SK-N-SH (cell line): ENCODE measurements at places on chromosomes 4 and X. TPM values are rescaled to one million over a fixed set of nuclear protein-coding genes. Genes with fewer than 3 reads are reported as not detected.

DNA sequence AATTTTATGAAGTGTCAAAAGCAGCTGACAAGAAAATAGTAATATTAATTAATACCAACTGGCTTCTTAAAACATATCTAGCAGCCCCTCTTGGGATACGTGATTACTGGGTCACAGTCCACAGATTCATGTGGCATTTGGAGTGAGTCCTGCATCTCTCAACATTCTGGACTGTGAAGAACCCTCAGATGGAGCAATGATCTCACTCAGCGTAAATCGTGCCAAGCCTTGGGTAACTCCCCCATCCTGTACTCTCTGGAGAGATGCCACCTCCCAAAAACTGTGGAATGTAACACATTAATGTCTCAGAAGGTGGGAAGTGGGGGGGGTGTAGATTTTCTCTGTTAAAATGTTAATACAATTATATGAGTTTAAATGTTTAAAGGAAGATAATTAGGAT, 118.2 kb upstream of the IQCM start:
- no peak for DNase-seq

PSAPL1 gene
- polyA plus RNA-seq: 0.02 and 0.03 TPM in 2 replicates

LEF1 gene
- 0.36 and 0.89 TPM in 2 replicates for polyA plus RNA-seq

GRCh38 chrX:125203737-125204578, 115.7 kb upstream of the TEX13C start:
- peak; percentile 27 for DNase-seq

GRCh38 chrX:122945328-122945727, 238.8 kb upstream of the GRIA3 start:
- DNase-seq: no peak

PROM1 gene
- not detected in 2 replicates for polyA plus RNA-seq

- no peak for DNase-seq
These were observed 727.6 kb downstream of the TRAM1L1 start for GRCh38 chr4:116357758-116358157.

ADH1B gene
- polyA plus RNA-seq: not detected in 2 replicates

DNA sequence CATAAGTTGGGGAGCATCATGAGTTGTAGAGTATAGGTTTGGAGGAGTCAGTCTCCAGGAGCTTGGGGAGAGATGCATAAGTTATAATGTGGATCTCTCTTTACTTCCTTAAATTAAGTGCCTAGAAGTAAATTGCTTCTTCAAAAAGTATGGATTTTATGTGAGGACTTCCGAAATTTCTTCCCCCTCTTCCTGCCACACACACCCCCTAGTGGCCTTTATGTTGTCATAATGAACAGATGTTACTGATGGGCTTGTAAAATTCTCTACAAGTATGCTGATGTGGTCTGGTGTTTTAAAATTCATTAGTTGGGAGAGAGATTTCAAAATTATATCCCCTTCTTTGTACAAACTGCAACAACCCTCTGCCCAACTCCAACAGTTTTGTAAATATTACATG, 2.3 kb upstream of the METTL14 start:
- DNase-seq: peak; percentile 49

TEX11 gene
- polyA plus RNA-seq: not detected in 2 replicates

DNA sequence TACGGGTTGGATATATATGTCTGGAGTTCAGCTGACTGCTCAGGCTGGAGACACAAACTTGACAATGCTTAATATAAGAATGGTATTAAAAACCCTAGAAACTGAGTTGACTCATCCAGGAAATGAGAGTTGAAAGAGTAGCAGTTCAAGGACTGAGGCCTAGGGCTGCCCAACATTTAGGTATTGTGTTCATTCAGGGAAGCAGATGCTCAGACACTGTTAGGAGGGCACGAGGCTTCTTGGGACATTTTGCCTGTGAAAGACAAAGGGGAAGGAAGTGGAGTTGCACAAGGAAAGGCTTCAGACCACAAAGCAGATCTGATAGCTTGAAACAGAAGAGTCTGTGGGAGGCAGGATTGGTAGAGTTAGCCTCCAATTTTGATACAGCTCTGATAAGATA, 52.0 kb upstream of the HS3ST1 start:
- DNase-seq: no peak

FAM133A gene
- polyA plus RNA-seq: 0.03 and 0.05 TPM in 2 replicates

MXRA5 gene
- 5.3 and 7.9 TPM in 2 replicates for polyA plus RNA-seq

FSTL5 gene
- 0.07 and 0.10 TPM in 2 replicates for polyA plus RNA-seq
